Testis (tissue), 5 donors: ENCODE measurements at places on chromosomes 16 and 17.

GRCh38 chr16:88405216-88406060 lies 22.7 kb downstream of the ZNF469 start:
- H3K4me1 ChIP-seq = no peaks in the 10 kb centered on the region
- no peaks in the 10 kb centered on the region for H3K27me3 ChIP-seq
- no peaks in the 10 kb centered on the region for H3K36me3 ChIP-seq
- no peak for DNase-seq
- no peak overlapping the region for H3K4me3 ChIP-seq

GRCh38 chr17:74466828-74467184 lies 372 bp downstream of the CD300A start:
- no peak overlapping the region for H3K4me3 ChIP-seq
- H3K27ac ChIP-seq = no peak overlapping the region
- no peak for DNase-seq
- H3K4me1 ChIP-seq = peaks cover 7% of the 10 kb centered on the region

DNA sequence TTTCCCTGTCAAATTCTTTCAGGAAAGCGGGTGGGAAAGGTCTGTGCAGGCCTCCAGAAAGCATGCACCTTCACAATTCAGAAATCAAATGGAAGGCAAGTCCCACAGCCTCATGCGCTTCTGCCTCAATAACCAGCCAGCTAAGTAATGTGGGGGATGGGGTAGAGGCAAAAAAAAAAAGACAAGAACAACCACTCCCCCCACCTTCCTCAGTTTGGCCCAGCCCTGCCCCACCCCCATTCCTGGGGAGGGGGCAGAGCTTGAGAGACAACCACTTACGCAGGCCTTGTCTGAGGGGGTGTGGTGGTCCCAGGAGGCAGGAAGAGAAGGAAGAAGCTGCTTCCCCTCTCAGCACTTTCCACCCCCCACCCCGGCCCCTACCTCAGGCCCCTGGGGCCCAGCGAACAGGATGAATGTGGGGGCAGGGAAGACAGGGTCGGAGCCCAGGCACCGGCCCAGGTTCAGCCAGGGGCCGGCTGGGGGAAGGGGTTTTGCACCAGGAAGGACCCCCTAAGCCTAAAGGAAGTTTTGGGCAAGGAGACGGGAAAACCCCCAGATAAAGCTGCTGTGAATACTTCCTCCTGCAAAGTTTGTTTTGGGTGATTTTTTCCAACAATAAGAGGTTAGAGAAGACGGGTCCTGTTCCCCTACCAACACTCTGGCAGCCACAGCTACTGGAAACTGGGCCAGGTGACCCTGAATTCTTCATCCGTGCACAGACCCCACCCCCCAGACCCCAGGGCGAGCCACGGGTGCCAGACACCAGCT lies 1.2 kb downstream of the JUP start:
- H3K36me3 ChIP-seq = no peaks in the 10 kb centered on the region
- H3K4me1 ChIP-seq = peaks cover 13% of the 10 kb centered on the region
- peak overlapping the region; percentile 61 for H3K4me3 ChIP-seq
- no peak overlapping the region for H3K27ac ChIP-seq
- DNase-seq = no peak

GRCh38 chr16:52963212-52963854 lies 89.4 kb downstream of the CHD9NB start:
- no peak for DNase-seq
- no peak overlapping the region for H3K27ac ChIP-seq
- H3K36me3 ChIP-seq = no peaks in the 10 kb centered on the region
- no peaks in the 10 kb centered on the region for H3K4me1 ChIP-seq
